Right cardiac atrium (tissue), 5 donors: ENCODE measurements at places on chromosomes 3 and 15. TPM values are rescaled to one million over a fixed set of nuclear protein-coding genes. Genes with fewer than 3 reads are reported as not detected.
A peak's percentile ranks its signal among the peaks of the same experiment; 100 is the strongest.

P2RY13 gene
- total RNA-seq: 2.1 TPM

DTX3L gene
- 13.2 TPM for total RNA-seq

PRKCI gene
- 16.3 TPM for total RNA-seq

MESP2 gene
- 0.29 TPM for total RNA-seq

GOLGA8G gene
- total RNA-seq: not detected

CP gene
- total RNA-seq: 31.2 TPM

CDC25A gene
- 0.71 TPM for total RNA-seq

ZCWPW2 gene
- 2.9 TPM for total RNA-seq

DGKG gene
- 23.6 TPM for total RNA-seq

PIGZ gene
- 3.4 TPM for total RNA-seq

ROPN1 gene
- total RNA-seq: 2.0 TPM

SERPINI2 gene
- 2.8 TPM for total RNA-seq

WDR93 gene
- total RNA-seq: not detected

DNA sequence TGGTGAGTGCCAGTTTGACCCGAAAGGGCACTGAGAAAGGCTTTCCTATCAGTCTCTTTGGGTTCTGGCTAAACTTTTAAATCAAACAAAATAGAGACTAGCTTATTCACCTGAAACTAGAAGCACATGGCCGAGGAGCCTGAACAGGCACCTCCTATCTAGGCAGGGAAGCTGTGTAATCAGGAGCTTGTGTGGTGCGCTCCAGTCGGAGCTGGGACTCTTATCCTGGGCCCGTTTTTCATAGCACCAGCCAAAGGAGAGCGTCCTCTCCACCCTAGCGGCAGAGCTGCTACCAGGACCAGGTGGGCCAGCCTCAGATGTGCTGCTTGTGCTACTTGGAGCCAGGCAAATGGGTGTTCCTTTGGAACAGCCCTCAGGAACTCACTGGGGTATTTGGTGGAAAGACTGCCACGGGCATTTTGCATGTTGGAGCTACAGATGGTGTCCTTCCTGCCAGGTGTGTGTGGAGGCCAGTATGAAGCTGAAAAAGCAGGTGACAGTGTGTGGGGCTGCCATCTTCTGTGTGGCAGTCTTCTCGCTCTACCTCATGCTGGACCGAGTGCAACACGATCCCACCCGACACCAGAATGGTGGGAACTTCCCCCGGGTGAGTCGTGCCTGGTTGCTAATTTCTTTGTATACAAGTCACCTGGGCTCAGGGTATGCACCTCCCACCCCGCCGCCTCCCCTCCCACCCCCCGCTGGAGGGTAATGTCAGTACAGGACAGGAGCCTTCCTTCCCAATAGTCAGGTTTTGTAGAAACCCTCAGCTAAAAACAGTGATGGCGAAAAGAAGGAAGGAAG lies 833 bp downstream of the MAN2A2 start:
- DNase-seq: peak; percentile 55

DNA sequence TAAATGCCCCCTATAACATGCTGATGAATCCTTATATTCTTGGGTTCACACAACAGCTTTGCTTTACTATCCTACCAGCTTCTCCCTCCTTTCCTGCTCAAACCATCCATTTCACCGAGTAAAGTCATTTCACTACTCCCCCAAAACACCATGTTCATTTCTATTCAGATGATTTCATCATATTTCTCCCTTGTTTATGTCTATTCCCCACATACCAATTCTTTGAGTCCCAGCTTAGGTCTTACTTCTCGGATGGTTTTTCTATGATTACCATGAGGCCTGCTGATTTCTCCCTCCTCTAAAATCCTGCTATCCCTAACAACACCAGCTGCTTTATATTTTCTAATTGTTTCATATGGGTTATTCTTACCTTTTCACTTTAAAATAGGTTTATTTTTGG lies 231.4 kb downstream of the TIGIT start:
- DNase-seq: no peak

GRCh38 chr15:101523560-101523940 lies 34.0 kb upstream of the PCSK6 start:
- no peak for DNase-seq

- DNase-seq: no peak
Measured at GRCh38 chr15:75763137-75763611, 50.5 kb upstream of the CSPG4 start.

GRCh38 chr3:149579838-149580542 lies 77.8 kb downstream of the WWTR1 start:
- no peak for DNase-seq

DNA sequence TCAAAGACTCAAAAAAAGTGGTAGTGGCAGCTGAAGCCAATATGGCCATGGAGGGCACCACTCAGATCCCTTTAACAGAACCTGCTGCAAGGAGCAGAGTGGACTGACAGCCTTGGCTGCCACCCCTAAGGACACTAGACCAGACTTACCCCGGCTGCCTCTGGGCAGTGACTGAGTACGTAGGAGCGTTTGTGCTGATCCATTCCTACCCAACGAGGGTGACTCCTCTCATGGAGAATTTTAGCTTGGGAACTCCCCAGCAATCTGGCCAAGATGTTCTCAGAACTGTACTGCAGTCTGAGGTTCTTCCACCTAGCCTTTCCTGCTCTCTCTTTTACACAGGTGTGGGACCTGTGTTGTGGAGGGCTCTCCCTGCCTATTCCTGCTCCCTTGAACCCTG lies 22.1 kb downstream of the CLEC3B start:
- no peak for DNase-seq

GRCh38 chr3:106683953-106684620 lies 693.2 kb upstream of the CCDC54 start:
- DNase-seq: no peak

- DNase-seq: no peak
Measured at GRCh38 chr3:151931171-151931570, 57.7 kb downstream of the SUCNR1 start.

DNA sequence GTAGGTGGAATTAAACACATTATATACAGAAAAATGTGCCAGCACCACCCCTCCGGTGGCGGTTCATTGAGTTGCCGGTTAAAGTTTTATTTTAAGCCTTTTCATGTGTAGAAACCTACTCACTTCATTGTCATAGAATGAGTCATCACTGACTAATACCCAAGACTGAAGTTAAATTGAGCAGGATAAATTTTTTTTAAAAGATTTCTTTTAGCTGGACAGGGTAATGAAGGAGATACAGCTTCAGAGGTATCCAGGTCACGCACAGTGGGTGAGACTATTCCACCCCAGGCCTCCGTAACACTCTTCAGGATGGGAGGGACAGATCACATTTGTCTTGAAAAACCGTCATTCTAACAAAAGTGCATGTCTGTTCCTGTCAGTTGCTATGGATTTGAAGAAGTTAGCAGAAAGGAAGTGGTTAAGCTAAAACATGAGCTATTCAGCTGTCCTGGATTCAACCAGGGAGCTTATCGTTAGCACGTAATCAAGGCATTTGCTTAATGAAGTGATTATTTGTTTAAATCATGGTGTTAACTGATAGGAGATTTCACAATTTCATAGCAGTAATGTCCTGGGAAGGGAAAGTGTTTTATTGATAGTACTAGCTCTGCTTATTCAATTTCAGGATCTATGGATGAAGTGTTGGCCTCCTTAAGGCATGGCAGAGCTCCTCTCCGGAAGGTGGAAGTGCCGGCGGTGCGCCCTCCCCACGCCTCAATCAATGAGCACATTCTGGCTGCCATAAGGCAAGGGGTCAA lies 23.4 kb downstream of the WHAMM start:
- no peak for DNase-seq

- DNase-seq: no peak
Measured at GRCh38 chr3:40169983-40170382, 139.5 kb upstream of the EIF1B start.

GRCh38 chr3:40290396-40290795 lies 19.1 kb upstream of the EIF1B start:
- DNase-seq: peak; percentile 77

GRCh38 chr3:184489268-184489841 lies 72.2 kb upstream of the EPHB3 start:
- DNase-seq: no peak

GRCh38 chr15:69753867-69754266 lies 301.2 kb downstream of the RPLP1 start:
- no peak for DNase-seq

DNA sequence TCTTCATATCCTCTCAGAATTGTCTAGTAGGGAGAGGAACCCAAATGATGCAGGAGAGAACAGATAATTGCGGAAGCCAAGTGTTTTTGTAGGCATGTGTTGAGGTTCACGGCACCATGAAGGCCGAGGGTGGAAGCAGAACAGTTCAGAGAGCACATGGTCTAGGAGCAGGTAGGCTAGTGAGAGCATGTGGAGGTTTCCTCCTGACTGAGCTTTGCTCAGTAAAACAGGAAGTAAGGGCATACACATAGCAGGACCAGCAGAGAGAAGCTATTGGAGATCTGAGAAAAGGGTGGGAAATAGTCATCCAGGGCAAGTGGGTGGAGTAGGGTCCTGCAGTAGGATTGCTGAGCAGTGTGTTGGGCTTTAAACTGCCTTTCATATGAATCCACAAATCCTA lies 491.1 kb downstream of the FHIT start:
- DNase-seq: no peak

DNA sequence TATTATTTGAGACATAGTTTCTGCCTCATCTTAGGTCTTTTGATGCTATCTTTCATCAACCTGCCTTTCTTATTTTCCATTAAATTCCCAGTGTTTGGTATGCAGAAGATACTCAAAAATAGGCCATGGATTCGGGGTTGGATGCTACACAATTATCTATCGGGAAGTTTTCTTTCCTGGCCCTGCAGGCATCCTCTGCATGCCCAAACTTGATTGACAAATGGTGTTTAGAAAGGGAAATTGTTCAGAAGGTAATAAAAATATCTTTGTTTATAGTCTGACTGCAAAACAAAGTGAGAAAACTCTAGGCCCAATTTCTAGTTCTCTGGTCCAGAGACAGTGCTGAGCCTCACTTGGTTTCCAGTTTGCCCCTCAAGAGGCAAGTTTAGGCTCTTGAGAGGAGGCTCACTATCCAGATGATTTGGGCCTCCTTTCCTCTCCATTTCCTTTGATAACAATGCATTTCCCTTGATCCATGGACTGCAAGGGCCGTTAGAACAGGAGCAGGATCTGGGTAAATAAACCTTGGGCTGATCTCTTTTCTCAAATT lies 157.1 kb upstream of the DPH6 start:
- DNase-seq: no peak

- peak; percentile 68 for DNase-seq
Measured at GRCh38 chr3:157175691-157176507, 16.0 kb upstream of the CCNL1 start.

DNA sequence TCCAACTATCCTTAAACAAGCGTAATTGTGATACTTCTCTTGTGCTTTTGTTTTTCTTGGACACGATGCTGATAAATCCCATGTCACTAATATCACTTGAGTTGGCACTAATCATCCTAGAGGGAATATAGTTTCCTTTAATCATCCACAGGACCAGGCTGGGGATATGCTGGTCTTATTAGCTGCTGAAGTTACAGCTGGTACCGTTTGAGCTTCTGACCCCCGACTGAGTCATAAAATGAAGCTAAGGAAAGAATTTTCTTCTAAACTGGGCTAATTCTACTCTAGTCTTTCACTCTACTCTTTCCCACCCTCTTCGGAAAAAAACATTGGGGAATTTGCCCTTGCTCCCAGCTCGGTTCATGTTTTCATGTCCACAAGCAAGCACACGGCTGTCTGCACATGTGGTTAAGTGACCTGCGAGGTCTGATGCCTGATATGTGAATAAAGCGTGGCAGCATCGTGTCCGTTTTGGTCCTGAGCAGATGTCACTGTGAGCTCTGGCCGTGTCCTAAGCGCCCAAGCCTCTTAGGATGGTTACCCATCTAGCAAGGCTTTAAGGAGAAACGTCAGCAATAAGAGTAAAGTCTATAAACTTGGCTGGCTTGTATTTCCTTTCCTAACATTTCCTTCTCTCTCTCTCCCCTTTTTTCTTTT lies 223.7 kb downstream of the ITPR1 start:
- no peak for DNase-seq

GRCh38 chr3:134018850-134019249 lies 10.9 kb downstream of the SLCO2A1 start:
- no peak for DNase-seq

GRCh38 chr3:40780291-40780924 lies 255.6 kb downstream of the ZNF621 start:
- DNase-seq: peak; percentile 93

DNA sequence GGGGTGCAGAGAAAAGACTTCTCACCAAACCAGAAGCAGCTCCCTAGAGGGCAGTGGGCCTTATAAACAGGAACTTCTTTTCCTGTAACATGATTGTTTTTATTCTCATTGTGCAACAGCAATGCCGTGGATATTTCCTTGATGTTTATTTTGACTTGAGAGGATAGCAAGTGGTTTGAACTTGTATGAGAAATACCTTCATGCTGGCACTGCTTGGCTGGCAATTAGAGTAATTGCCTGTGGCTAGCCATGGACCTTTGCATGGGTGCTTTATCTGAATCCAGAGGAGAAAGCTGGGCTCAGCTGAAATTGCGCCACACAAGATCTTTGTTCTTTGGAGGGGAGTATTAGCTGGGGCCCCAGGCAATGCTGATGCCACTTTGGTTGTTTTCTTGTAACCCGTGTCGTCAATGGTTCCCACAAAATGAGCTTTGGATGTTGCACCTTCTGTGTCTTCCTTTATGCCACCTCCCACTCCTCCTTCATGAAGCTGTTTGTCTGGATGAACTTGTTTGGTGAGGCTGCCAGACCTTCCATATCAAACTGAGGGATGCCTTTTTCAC lies 37.9 kb downstream of the CMTM8 start:
- no peak for DNase-seq

DNA sequence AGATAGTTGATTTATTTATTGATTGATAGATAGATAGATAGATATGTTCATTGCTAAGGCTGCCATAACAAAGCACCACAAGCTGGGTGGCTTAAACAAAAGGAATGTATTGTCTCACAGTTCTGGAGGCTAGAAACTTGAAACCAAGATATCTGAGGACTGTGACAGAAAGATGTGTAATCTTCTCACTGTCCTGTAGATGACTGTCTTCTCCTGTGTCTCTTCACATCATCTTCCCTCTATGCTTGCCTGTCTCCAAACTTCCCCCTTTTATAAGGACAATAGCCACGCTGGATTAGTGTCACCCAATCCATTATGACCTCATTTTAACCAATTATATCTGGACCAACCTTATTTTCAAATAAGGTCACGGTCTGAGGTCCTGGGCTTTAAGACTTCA lies 40.9 kb downstream of the GNB4 start:
- DNase-seq: no peak

DNA sequence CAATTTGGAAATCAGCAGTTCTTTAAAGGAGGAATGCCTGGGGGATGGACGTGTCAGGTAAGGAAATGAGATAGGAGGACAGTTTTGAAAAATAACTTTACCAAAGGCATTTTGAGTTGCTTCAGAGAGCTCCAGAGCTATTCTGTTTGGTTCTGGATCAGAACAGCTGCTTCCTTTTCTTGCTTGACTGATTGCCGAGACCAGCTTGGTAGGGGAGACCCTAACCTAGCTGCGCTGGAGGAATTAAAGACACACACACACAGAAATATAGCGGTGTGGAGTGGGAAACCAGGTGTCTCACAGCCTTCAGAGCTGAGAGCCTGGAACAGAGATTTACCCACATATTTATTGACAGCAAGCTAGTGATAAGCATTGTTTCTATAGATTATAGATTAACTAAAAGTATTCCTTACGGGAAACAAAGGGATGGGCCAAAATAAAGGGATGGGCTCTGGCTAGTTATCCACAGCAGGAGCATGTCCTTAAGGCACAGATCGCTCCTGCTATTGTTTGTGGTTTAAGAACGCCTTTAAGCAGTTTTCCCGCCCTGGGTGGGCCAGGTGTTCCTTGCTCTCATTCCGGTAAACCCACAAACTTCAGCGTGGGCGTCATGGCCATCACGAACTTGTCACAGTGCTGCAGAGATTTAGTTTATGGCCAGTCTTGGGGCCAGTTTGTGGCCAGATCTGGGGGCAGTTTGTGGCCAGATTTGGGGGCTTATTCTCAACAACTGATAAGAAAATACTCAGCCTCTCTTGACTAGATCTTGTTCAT lies 556.0 kb downstream of the ROBO1 start:
- no peak for DNase-seq
